Occipital lobe (tissue), 3 donors: ENCODE measurements at places on chromosomes 2 and 18.

DNA sequence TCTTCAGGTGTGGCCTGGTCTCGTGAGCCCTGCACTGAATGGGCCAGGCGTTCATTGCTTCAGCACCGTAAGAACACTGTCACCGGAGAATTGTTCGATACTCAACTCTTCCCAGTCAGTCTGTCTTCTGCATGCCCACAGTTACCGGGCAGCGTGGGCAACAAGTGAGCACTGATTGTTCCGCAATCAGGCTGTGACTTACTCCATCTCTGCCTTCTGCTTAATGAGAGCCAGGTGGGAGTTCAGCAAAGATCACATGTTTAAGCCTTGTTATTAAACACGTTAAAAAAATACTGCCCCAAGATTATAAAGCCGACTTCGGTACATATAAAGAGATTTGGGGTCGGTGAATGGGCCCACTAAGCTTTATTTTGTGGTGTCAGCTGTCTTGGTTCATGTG lies 3.7 kb downstream of the STEAP3 start:
- DNase-seq: no peak

- no peak for DNase-seq
Observed at GRCh38 chr2:171086352-171087290, 74.1 kb downstream of the TLK1 start.

- no peak for DNase-seq
Observed at GRCh38 chr18:31563778-31564177, 27.9 kb upstream of the TTR start.

DNA sequence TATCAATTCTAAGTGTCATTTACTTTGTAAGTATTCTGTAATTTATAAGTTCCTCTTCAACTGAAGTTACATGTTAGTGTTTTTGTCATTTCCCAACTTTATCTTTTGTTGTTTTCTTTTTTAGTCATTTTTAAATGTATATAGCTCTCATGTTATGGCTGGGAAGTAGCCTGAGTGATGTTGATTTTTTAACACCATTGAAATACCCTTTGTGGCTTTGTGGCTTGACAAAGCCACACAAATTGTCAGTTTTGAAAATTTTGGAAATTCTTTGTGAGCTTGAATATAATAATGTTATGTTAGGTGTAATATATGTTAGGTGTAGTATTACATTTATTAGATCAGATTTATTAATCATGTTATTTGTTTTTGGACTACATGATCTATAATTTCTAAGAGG lies 16.7 kb downstream of the DNAJC10 start:
- DNase-seq: no peak

DNA sequence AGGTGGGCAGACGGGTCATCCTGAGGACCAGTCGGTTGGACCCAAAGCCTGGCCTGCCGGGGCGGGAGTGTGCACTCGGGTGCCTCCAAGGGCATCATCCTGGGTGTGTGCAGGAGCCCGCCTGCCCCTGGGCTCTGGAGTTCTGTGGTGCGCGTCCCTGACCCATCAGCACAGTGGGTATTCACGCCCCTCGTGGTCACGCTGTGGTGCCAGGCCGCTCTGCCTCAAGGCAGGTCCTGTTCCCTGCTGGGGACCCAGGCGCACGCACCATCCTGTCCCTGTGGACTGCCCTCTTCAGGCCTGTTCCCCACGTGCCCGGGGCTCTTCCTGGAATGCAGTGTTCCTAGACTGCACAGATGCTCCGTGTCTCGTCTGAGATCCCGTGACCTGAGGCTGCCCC lies 14.3 kb upstream of the D2HGDH start:
- DNase-seq: no peak

DNA sequence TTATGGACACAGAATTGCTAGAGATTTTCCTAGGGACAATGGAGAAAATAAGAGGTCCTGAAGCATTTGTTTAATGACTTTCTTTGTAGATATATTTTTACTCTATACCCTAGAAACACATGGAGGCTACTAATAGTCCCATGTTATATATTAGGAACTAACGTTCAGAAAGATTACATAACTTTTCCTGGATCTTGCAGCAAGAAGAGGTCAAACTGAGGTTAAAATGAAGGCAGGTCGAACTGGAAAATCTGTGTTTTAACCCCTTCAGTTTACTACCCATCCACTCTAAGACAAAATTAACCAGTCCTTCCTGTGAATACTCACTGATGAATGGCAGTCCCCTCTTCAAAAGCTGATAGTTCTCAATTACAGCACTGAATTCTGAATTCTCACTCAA lies 1415.8 kb upstream of the CELF4 start:
- no peak for DNase-seq

DNA sequence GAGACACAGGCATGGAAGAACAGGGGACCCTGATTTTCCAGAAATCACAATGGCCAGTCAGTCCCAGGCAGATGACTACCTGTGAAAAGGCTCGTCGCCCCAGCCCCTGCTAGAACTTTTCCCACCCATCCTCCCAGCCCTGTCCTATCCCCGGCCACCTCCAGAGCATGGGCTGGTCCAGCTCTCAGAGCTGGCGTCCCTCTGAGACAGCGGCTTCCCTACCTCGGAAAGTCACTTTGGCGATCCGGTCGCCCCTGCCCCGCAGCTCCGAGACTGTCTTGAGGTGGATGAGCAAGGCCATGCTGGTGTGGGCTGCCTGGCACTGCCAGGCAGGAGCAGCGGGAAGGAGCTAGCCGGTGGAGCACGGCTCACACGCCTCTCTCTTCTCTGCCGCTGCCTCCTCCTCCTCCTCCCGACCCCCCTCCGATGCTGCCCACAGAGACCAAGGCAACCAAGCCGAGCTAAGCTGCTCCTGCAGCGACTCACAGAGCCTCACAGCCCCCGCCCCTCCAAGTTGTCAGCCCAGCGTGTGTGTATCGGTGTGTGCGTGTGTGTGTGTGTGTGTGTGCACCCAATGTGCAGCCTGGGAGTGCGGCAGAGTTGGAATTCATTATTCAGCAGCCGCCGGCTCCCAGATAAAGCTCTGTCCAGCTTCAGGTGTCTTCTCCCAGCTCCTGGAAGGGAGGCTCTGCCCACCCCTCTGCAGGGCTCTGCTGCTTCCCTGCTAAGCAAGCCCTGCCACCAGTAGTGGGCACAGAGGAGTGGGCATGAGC lies 80.5 kb upstream of the OTOF start:
- DNase-seq: no peak

DNA sequence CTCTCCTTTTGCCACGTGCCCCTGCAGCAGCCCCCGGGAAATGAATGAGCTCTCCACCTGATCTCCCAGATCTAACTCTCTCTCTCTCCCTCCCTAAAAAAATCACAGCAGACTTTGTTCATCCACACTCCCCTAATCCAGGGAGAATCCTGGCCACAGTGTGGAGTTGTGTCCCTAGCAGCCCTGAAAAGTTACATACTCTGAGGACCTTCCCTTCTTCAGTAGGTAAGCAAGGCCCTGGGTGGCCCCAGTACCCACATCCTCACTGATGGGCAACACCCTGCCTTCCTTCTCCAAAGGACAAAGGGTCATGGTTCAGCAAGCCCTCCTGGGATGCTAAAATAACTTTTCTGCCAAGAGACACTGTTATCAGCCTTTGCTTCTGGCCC lies 76.9 kb upstream of the GLI2 start:
- no peak for DNase-seq

- no peak for DNase-seq
Observed at GRCh38 chr2:232647261-232647660, 13.9 kb downstream of the EFHD1 start.

DNA sequence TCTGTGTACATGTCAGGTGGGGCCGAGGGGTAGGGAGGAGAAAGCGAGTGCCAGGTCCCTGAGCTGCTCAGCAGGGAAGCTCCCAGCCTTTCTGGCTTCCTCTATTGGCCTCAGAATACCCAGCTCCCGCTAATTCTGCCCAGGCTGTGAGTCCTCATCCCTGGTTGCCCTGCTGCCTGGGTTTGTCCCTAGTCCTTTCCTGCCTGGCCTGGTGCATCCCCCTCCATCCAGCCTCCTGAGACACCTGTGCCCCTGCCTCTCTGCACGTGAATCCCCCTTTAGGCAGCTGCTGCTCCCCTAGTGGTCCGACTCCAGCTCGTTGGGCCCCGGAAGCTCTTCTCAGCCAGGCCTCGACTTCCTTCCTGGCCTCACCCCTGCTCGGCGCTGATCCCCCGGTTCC lies 54.6 kb downstream of the INHBB start:
- DNase-seq: no peak

DNA sequence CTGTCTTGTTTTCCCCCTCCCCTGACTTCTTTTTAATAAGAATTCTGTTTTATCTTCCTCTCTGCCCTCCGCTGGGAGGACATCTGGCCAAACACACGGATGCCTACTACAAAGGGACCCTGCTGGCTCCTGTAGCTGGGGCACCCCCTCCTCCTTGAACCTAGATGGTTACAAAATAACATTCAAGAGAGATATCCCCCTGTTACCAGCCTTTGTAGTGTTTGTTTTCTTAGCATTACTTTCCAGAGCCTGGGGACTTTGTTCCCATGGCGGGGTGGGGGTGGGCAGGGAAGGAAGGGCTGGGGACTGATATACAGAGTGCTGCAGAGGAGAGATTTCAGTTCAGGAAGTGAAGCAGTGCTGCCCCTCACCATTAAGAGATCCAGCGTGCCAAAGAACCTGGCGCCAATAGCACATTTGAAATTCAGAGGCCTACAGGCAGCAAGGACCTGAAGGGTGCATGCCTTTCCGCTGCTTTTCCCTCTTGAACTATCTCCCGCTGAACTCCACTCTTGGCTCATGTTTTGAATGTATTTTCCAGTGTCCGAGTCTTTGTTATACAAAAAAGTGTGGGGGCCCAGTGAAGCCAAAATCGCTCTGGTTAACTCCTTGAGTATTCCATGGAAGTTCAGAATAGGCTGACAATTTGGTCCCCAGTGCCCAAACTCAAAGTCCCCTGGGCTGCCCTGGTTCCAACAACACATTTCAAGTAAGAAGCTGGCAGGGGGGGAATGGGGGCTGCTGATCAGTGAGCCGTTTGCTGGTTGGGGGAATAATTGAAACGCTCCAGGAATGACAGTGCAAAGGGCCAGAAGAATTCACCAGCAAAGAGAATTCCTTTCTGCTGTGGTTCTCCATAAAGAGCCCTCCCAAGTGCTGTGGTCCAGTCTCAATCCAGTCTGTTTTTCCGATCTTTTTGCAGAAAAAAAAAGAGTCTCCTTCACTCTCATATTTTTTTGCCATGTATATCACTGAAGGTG lies 94.8 kb upstream of the THOC1 start:
- DNase-seq: no peak

DNA sequence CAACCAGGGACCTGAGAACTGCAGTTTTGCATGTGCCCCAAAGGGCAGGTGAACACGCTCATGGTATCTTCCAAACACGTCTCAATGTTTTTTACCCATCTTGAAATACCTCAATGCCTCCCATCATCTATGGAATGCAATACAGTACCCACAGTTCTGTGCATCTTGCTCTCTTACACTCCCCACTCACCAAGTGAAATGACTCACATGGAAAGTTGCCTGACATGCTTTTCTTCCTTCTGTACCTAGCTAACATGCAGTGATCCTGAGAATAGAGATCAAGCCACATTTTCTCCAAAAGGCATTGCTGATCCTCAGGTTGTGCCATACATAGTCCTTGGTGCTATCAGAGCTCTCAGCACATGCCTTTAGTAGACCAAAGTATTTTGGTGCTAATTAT lies 373.9 kb downstream of the GPD2 start:
- DNase-seq: no peak

GRCh38 chr18:58037163-58037562 lies 6.9 kb upstream of the NEDD4L start:
- DNase-seq: no peak

GRCh38 chr2:105631011-105631410 lies 113.7 kb upstream of the NCK2 start:
- no peak for DNase-seq

DNA sequence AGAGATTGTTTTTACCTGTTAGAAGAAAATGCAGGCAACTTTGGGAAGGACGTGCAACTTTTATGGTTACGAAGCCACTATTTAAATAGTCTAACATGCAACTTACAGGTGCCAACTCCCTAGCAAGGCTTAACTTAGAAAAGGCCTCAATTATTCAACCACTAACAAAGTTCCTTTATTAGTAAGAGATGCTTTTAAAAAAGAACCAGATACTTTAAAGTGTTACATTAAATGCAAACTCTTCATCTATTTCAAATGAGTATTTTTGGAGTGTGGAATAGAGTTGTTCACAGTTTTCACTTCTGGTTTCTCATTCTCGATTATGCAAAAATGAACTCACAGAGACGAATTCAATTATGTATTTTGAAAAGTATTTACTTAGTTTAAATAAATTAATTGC lies 51.7 kb downstream of the PELI1 start:
- no peak for DNase-seq

DNA sequence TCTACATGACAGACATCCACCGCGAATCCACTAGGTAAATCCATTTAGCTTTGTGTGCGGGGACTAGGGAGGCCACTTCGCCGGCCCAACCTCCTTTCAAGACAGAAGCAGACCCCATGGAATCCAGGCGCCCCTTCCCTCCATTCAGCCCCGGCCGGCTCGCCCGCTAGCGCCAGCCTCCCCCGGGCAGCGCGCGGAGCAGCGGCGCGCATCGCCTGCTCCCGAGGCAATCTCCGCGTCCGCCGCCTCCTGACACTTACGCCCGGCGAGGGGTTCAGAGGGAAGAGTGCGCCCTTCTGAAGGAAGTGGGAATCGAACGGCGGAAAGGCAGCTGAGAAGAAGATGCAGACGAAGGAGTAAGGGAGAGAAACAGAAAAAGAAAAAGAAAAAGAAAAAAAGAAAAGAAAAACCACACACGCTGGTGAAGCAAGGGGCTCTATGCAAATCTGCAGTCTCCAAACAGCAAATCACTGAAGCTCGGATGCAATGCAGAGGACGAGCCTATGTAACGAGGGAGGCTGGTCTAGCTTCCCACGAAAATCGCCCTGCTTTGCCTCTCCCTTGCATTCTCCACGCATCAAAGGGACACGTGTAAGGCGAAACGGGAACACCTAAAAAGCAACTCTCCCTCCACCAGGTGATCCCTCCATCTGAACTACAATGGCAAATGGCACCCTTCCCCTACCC lies 684.4 kb downstream of the NRXN1 start:
- DNase-seq: peak; percentile 57

DNA sequence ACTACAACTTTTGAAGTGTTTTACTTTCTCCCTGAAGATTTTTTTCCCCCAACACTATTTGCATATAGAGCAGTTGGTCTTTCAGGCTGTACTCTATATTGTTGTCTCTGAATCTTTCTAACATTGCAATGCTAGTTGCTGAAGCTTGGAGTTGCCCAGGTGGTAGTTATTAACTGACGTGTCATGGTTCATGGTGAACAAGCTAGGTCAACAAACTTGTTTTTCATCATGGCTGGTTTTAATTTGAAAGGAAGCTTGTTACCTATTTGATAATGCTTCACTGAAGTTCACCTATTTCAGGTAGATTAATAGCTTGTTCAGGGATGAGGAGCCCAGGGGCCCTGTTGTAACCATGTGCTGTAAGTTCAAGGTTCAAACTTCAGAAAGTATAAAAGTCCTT lies 158.8 kb upstream of the ZEB2 start:
- DNase-seq: no peak

DNA sequence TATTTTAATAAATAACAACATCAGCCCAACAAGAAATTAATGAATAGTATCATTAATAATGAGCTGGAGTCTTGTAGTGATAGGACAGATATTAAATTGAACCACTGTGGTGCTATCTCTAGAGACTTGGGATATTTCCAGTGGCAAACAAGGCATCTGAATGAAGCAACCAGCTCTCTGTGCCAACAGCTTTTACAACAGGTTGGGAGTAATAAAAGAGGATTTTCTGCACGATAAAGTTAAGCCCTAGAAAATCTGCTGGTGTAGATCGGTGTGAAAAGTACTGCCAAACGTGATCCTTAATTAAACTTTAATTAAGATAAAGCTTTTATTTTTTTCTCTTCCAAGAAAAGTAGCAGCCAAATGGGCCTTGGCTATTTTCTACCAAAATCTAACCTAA lies 385.5 kb downstream of the NR4A2 start:
- DNase-seq: no peak
